ENCODE measurements at places on chromosomes 2 and 18.

DNA sequence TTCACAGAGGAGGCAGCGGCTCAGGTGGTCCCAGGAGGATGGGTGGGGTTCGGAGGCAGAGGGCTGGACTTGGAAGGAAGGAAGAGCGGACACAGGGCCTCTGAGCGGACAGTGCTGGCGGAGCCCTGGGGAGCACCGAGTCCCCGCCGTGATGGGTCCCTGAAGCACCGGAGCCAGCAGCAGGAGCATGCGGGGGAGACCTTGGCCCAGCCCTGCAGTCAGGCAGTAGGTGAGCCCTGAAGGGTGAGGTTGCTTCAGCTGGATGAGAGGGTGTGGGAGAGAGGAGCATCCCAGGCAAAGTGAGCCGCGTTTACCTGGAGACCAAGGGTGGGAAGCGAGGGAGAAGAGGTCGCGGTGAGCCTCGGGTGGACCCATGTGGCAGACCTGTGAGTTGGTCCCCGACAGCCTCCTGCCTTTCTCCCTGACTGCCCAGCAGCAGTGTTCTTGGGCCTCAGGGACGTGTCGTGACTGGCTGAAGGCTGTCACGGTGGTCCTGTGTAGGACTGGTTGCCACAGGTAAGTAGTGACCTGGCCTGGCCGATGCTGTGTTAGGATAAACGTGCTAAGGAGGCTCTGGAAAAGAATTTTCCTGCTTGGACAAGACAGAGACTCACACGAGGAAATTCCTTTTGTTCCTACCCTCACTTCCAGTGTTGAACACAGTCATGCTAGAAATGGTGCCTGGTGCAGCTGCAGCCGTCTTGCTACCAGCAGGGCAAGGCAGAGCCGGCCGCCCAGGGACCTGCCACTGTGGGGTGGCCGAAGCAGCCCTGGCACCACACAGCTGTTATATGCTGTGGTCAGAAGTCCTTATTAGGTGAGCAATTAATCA, 73.0 kb downstream of the RRM2 start:
- no peak for DNase-seq

- no peak for DNase-seq
Measured at GRCh38 chr2:65319072-65319673, 91.5 kb downstream of the ACTR2 start.

- peak; percentile 63 for DNase-seq
Measured at GRCh38 chr2:128315122-128315828, 3.4 kb downstream of the HS6ST1 start.

GRCh38 chr18:36101943-36102342, 27.2 kb downstream of the SLC39A6 start:
- DNase-seq: no peak

DNA sequence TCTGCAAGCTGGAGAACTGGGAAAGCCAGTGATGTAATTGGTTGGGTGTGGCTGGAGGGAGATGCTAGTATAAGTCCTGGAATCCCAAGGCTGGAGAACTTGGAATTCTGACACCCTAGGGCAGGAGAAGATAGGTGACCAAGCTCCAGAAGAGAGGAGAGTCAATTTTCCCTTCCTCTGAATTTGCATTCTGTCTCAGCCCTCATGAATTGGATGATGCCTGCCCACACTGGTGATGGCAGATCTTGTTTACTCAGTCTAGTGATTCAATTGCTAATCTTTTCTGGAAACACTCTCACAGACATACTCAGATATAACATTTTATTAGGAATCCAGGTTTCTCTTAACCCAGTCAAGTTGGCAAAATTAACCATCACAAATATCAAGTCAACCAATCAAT, 287.2 kb downstream of the RDH14 start:
- no peak for DNase-seq

DNA sequence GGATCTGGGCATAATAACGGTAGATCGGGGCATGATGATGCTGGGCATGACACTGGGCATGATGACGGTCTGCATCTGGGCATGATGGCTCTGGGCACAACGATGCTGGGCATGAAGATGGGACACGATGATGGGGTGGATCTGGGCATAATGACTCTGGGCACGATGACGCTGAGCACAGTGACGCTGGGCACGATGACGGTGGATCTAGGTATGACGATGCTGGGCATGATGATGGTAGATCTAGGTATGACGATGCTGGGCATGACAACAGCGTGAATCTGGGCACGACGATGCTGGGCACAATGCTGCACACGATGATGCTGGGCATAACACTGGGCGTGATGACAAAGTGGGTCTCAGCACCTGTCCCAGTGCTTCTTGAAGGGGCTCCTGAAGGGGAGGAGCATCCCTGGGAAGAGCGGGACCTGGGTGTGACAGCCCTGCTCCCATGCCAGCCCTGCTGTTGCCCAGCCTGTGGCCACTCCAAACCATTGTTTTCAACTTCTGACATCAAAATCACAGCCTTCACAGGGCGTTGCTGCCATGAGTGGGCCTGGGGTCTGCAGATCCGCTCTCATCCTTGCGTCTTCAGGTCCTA, 30.4 kb upstream of the ALLC start:
- no peak for DNase-seq

DNA sequence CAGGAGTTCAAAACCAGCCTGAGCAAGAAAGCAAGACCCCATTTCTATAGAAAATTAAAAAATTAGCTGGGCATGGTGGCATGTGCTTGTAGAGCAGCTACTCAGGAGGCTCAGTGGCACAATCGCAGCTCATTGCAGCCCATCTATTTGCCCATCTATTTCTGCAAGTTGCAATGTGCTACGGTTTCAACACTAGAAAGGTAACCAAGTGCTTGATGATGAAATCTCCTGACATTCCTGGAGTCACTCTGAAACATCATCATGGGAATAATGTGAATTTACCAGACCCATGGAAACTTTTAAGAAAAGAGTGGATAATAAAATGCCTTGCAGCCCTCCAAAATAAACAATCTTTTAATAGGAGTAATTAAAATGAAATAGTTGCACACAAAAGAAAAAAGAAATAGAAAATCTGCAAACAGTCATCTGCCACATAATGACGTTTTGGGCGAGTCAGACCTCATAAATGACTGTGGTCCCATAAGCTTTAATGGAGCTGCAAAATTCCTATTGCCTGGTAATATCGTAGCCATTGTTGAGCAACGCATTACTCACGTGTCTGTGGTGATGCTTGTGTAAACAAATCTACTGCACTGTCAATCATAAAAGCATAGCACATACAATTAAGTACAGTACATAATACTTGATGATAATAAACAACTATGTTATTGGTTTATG, 46.6 kb upstream of the AMMECR1L start:
- peak; percentile 3 for DNase-seq

- no peak for DNase-seq
Measured at GRCh38 chr2:201631041-201631440, 12.3 kb downstream of the TMEM237 start.

All from DMS153 (cell line).